ENCODE measurements at places on chromosomes 1 and 21. TPM values are rescaled to one million over a fixed set of nuclear protein-coding genes. Genes with fewer than 3 reads are reported as not detected.
A peak's percentile ranks its signal among the peaks of the same experiment; 100 is the strongest.

GRCh38 chr1:2334883-2335534 is 56.3 kb downstream of the MORN1 start:
- DNase-seq, result no peak
- no peaks in the 10 kb centered on the region for H3K4me1 ChIP-seq
- H3K4me3 ChIP-seq, result no peak overlapping the region
- no peaks in the 10 kb centered on the region for H3K27me3 ChIP-seq
- H3K27ac ChIP-seq, result no peak overlapping the region

DNA sequence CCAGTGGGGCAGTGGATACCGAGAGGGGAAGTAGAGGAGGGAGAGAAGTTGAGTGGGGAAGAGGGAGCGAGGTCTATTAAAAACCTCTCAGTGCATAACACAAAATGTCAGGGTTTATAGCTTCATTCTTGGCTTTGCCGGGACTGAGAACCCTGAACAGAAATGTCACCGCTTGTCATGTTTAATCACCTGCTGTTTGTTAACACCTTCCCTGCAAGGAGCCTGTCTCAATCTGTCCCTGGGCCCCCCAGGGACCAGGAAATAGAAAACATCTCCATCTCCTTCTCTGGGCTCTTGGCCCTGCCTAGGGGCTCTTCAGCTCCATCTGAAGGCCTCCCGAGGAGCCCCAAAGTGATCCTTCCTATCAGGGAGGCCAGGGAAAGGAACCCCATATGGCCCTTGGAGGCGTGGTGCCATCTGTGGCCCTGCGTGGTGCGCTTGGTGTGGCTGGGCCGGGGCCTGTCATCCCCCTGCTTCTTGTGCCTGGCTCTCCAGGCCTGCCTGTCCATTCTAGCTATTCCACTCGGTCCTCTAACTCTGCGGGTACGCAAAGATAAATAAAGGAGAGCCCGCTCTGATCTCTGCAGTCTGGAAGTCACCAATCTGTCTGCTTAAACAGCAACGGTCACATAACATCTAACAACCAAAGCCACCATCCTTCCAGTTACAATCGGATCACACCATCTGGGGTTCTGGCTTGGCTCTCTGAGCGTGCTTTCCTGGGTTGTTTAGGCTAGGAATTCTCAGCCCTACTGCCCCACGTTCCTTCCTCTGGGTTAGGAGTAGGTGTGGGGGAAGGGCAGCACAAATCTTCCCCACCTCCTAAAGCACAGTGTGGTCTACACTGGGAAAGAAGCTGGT is 113.8 kb downstream of the CASZ1 start:
- no peaks in the 10 kb centered on the region for H3K36me3 ChIP-seq
- DNase-seq, result no peak
- no peaks in the 10 kb centered on the region for H3K27me3 ChIP-seq

- peak; percentile 84 for DNase-seq
- no peaks in the 10 kb centered on the region for H3K4me1 ChIP-seq
- H3K27me3 ChIP-seq, result no peaks in the 10 kb centered on the region
- H3K4me3 ChIP-seq, result peak within 1 kb of the TSS; percentile 85
Observed at GRCh38 chr1:209937996-209938959, at the start of gene SYT14. Gene SYT14, plus strand, starts transcription at chr1:209938217. Its CDS starts 48 bp downstream, at chr1:209938265.

PIGR gene
- not detected for total RNA-seq

CELA2A gene
- total RNA-seq, result not detected

RAB3B gene
- 30.6 TPM for total RNA-seq

RGS16 gene
- 6.9 TPM for total RNA-seq

TRIM45 gene
- 10.3 TPM for total RNA-seq

RAB42 gene
- 13.2 TPM for total RNA-seq
